A673 (cell line): ENCODE measurements at places on chromosomes 7 and 10.

DNA sequence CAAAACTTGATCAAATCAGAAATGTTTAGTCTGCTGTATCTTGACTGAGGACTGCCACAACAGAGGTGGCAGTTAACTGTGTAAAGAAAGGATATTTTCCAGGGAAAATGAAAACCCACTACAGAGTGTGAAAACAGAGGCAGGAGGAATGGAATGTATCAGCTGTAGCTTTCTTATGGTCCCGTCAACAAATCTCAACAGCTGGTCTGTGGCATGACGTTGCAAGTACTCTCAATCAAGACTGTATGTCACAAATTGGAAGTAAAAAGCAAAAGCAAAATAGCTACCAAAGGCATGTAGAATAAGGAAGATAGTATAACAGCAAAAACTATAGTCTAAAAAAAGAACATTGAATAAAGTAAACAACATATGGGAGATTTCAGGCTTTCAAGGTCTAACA lies 123.5 kb downstream of the KMT2C start:
- no peak for DNase-seq

DNA sequence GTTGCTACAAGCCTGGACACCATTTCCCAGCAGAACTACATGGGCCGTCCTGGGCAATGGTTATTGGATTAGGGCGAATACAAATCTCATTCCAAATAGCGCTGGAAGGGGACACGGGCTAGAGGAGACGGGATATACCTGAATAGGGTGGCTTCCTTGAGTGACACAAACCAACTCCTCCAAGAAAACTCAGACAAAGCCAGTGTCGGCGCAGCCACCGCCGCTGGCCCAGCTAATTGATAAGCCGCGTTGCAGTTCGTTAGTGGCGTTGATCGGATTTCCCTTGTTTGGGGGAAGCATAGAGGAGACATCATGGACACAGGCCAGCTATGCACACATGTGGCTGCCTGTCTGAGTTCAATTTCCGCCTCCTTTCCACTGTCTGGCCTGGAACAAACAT lies 55.7 kb downstream of the EBF3 start:
- no peak for DNase-seq

GRCh38 chr10:68871731-68872342 lies 29.3 kb upstream of the DDX50 start:
- peak; percentile 95 for DNase-seq

DNA sequence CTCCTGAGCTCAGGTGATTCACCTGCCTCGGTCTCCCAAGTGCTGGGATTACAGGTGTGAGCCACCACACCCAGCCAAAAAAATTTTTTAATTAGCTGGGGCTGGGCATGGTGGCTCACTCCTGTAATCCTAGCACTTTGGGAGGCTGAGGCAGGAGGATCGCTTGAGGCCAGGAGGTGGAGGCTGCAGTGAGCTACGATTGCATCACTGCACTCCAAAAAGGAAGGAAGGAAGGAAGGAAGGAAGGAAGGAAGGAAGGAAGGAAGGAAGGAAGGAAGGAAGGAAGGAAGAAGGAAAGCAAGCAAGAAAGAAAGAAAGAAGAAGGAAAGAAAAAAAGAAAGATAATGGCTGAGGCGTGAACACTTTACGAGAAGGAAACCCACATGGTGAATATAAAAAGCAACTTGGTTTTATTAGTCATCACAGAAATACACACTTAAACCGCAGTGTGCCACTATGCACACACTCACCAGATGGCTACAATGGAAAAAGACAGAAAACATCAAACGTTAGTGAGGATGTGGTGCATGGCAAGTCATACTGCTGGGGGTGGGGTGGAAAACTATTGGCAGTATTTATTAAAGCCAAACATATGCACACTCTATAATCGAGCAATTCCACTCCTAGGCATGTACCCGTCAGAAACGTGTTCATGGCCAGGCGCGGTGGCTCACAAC lies 4.4 kb upstream of the CCL26 start:
- peak; percentile 60 for DNase-seq

- DNase-seq = no peak
Observed at GRCh38 chr7:36564489-36564888, 159.8 kb downstream of the AOAH start.

DNA sequence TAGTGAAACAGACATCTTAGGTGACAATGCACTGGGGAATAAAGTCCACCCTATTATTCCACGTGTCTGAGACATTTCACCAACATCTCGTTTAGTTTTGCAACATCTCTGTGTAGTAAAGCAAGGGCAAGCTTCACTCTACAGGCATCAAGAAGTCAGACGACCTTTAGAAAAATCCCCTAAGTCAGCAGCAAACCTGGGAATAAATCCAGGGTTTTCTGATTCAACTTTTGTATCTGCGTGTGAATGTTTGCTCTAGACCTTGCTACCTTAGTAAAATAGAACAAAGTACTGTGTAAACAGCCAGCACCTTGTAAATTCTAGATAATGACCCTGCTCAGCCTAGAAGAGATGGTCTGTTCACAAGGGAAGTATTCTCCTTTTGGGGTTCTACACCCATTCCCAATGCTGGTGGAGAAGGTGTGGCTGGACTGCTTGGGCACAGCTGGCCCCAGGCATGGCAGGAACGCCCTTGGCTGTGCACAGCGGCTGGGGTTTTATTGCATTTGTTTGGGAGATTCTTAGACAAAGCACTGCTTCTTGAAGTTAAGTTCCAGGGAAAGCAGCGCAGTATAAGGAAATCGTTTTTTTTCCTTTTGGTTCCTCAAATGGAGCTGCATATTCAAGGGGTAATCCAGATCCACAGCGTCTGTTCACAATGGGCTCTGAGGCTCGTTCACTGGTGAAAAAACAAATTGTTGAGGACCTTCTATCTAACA lies 38.3 kb upstream of the GALNTL5 start:
- no peak for DNase-seq

GRCh38 chr10:97612386-97612785 lies 20.9 kb downstream of the MORN4 start:
- DNase-seq = peak; percentile 25

GRCh38 chr7:96976106-96976505 lies 29.2 kb upstream of the DLX6 start:
- peak; percentile 18 for DNase-seq

DNA sequence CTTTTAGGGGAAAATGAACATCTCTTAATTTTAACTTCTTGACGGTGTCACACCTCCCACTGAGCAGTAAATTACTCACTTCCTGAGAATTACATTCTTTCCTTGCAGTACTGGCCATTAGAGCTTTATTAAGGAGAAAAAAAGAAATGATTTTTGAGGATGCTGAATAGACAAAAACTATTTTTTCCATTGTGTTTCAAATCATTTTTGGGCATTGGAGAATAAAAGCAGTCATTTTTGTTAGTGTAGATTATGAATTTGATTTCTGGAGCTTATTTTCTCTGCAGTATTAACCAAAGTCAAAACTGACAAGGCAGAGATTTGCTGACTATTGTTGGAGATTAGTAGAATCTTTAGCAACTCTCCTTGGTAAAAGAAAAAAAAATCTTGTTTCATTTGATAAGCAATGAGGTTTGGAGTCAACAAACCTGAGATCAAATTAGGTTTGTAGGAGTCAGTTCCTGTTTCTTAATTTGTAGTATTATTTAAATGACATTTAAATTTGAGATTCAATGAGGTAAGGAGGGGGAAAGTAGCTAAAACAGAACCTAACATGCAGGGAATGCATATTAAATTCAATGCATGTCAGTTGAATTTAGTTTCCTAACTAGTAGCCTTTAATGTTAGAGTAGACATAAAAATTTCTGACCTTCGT lies 70.6 kb downstream of the AP3M1 start:
- DNase-seq = peak; percentile 92

DNA sequence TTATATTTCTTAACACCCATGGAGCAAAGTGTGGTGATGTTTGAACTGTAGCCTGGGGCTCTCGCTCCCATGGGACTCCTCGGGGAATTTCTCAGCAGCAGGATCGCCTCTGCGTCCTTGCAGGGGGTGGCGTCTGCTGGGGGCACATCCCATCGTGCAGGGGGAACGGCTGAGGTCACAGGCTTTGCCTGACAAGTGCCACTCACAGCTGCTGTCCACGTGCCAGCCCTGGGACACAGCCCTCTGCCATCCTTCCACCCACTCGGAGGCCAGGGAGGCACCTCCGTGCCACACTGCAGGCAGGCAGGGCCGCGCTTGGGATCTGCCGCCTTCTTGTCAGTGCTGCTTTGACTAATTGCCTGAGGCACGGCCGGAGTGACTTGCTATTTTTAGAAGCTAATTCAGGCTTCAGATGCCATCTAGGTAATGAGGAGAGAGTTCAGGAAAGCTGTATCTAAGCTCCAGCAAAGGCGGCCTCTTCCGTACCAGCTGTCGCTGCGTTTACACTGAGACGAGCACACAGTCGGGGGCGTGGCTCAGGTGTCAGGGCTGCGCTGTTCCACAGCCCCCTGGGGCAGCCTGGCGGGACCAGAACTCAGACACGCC lies 45.7 kb downstream of the PITRM1 start:
- peak; percentile 57 for DNase-seq

DNA sequence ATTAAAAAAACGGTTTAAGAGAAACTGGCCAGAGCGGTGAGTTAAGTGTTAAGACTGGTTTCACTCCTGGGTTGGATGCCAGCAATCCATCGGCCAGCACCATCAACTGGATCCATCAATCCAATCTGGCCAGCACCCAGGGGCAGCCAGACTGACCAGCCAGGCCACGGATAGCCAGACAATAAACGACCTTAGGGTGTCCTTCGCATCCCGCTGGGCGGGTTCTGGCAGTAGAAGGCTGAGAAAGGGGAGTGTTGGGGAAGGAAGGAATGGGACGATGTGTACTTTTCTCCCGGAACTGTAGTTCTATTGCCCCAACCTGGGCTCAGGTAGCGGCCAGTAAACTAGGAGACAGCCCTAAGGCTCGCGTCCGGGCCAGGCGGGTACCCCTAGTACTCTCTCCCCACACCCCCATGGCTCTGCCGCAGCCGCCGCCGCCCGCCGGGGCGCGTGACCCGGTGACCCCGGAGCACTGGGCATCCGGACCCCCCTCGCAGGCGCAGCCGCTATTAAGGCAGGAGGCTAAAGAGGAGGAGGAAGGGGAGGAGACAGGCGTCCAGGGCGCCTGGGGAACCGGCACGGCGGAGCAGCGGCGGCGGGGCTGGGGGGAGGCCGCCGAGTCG lies at the start of gene CASD1:
CASD1 (plus strand) TSS at position 546 of the 623 bp plus-strand sequence. CDS start 276 bp downstream, outside the sequence.
- DNase-seq = no peak

DNA sequence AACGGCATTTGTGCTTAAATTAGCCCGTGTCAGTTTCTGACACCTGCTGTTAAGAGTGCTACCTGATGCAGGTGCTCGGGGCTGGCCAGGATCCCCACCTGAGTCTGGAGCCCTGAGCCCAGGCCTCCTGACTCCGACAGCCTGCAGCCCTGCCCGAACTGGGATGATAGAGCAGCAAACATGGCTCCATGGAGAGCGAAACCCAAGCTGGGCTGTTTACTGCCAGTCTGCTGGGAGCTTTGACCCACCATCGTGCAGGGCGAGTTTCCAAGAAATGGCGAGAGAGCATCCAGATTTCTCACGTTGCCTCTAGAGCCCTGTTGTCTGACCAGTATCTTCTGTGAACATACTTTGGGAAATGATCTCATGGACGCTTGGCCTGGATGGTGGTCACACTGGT lies 66.2 kb downstream of the MGMT start:
- no peak for DNase-seq

DNA sequence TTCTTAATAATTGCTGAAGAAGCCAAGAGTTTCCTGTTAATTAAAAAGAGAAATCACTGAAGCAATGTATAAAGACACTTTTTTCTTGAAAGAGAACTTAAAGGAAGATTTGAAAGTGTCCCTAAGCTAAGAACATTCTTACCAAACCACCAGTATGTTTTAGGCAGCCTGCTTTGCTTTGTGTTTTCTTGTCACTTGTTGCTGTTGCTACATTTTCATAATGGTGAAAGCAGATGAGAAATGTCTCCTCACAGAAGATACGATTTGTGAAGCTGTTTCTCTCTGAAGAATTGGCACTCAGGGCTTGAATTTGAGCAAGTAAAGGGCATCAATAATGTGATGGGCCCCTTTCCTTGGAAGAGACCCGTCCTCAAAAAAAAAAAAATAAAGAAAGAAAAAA lies 30.9 kb downstream of the TCF7L2 start:
- DNase-seq = no peak

GRCh38 chr10:31273789-31274188 lies 45.2 kb upstream of the ZEB1 start:
- DNase-seq = no peak

DNA sequence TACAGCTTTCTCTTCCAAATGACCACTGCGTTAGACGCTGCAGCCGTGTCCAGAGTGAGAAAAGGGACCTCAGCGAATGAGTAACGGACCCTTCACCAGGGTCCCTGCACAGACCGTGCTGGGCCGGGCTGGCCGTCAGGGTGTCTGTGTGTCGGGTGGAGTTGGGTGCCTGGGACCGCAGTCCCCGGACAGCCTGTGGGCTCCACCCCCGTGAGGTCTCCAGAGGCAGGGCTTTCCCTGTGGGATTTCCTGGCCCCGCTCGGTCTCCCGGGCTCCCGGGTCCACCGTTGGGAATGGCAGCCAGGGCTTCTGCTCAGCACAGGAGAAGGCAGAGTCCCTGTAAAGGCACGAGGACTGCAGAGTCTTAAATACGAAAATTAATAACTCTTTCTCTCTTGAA lies 509.7 kb downstream of the TCERG1L start:
- DNase-seq = no peak

DNA sequence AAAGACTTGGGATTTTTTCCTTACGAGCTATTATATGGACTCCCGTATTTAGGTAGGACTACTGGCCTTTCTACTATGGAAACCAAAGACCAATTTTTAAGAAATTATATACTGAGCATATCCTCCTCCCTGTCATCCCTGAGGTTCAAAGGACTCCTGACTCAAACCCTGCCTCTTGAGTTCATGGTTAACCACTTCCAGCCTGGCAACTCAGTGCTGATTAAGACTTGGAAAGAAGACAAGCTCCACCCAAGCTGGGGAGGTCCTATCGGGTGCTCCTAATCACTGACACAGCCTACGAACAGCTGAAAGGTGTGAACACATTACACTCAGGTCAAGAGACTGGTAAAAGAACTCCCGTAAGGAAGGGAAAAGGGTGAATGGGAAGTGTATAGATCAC lies 66.8 kb downstream of the LYZL2 start:
- no peak for DNase-seq

DNA sequence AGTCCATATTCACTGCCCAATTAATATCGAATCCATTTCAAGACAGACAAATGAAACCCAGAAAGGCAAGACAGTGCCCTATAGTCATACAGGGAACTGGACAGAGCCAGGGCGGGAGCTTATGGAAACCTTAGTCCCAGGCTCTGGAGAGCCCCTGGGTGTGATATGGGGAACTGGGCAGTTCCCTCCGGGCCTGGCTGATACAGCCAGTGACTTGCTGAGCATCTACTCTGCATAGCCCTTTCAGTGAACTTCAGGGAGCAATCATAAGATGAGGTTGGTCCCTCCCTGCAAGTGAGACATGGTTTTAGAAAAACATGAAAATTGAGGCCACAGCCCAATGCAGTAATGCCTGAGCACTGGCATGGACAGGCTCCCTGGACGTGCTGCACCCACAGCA lies 241.9 kb downstream of the GRID1 start:
- no peak for DNase-seq

DNA sequence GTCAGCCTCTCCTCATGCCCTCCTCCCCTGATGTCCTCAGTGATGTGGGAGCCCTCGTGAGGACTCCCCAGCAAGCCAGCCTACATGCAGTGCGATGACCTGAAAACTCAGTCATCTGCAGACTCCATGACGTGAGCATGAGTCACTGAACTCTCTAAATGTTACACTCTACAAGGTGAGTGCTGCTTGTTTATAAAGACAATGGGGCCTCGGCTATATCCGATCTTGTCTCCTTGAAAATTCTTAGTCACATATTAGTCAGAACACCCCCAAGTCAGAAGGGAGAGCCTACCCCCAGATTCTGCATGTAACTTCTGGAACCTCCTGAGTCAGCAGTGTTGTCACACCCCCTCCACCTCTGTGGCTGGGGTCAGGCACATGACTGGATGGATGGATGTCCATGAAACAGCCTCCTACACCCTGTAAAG lies 673.8 kb downstream of the INHBA start:
- no peak for DNase-seq
